Esophagus mucosa (tissue), 1 donor: ENCODE measurements at places on chromosomes 6 and 20. TPM values are rescaled to one million over a fixed set of nuclear protein-coding genes. Genes with fewer than 3 reads are reported as not detected.

The OPRM1 gene
- not detected for total RNA-seq

The PPP1R16B gene
- total RNA-seq, result 2.3 TPM

The PEX3 gene
- 23.9 TPM for total RNA-seq

The SRMS gene
- 0.44 TPM for total RNA-seq

The CST4 gene
- total RNA-seq, result not detected
